ENCODE measurements at places on chromosomes 3 and 15.

- ATAC-seq = no peak
These were observed 10.4 kb upstream of the CLPX start for GRCh38 chr15:65195548-65195923.

DNA sequence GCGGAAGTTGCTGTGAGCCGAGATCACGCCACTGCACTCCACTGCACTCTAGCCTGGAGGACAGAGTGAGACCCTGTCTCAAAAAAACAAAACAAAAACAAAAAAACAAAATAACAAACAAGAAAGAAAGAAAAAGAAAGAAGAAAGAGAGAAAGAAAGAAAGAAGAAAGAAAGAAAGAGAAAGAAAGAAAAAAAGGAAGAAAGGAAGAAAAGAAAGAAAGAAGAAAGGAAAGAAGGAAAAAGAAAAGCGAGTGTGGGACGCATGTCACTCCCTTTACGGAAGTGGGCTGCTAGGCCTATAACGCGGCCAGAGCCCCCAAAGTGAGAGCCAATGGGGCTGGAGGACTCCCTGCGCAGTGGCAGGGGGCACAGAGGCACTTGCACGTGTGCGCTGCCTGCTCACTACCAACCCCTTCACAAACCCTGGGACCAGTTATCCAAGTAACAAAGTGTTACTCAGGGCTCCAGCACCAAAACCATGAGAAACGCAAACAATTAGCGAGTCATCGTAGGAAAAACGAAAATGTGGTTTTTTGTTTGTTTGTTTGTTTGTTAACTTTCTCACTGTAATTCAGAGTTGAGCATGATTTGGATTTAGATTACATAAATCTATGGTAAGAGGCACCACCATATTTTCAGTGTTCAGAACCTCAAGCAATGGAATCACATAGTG, 40.8 kb upstream of the ATP1B3 start:
- ATAC-seq = no peak

GRCh38 chr15:80323285-80323684, 71.3 kb upstream of the CTXND1 start:
- no peak for ATAC-seq

- ATAC-seq = peak; percentile 34
These were observed 50.5 kb upstream of the ARHGEF3 start for GRCh38 chr3:56851966-56852884.

GRCh38 chr3:124268355-124268754, 276.4 kb upstream of the ROPN1 start:
- ATAC-seq = no peak

DNA sequence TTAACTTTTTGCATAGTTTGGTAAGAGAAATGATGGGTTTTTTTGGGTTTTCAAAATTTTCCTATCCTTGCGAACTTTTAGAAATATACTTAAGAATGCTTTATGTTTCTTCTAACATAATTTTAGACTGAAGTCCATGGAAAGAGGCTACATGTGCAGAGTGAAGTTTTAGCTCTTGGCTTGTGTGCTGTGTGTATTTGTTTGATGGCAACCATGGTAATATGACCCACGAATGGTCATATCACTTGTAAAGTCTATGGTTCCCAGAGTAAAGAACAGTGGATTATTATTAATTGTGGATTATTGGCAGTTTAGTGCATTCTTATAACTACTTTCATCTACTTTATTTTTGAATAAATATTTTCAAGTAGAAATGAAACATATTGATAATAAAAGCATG, 124.0 kb upstream of the GOLGA6L4 start:
- no peak for ATAC-seq

GRCh38 chr3:112000367-112000771, 1.6 kb downstream of the TAGLN3 start:
- no peak for ATAC-seq

DNA sequence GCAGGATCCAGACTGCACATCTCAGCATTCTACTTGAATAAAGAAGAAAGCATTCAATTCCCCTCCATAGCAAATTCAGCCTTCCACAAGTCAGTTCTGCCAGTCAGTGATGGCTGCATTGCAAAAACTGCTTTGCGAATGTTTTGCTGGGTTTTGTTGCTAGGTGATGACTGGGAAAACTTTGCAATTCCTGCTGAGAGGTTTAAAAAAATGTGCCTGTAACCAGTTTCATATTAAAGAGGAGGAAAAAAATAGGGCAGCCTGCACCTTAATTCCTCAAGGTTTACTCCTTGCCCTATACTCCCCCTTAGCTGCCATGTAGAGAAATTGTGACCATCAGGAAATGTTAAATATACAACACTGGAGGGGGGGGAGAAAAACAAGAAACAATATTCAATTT, 225.6 kb upstream of the ATP11B start:
- no peak for ATAC-seq

DNA sequence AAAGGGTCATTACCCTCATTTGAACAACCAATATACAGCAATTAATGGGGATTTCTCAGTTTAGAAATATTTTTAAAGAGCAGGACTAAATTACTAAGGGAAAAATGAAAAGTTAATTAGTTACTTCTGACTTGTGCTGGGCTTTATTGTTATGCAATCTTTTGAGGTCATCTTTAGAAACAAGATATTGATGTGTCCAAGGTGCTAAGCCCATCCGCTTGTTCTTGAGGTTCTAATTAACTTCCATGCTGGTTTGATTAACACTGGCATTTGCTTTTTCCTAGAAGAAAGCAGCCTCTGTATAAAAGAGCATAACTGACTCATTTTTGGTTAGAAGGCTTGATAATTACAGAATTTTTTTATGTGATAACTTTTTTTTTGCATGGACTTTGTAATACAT, 256.5 kb upstream of the AGTR1 start:
- ATAC-seq = no peak

GRCh38 chr15:55770261-55770660, 27.3 kb upstream of the PRTG start:
- ATAC-seq = no peak

- ATAC-seq = no peak
These were observed 31.3 kb upstream of the EBLN2 start for GRCh38 chr3:73030073-73030597.

GRCh38 chr3:13598926-13599886, 50.3 kb downstream of the FBLN2 start:
- no peak for ATAC-seq

DNA sequence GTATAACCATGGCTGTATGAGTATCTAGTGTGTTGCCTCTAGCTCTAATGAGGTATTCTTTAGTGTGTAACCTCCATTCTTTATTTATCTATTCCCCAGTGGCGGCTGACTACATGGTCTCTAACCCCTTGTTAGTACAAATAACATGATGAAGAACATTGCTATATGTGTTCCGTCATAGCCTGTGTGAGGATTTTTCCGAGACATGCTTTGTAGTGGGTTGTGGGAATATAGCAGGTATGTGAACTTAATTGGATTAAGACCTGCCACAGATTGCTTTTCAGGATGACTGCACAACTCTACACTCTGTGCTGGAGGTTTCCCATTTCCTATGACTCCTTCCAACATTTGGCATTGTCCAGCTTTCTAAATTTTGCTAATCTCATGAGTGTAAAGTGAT, 563.4 kb downstream of the ROBO1 start:
- ATAC-seq = no peak

GRCh38 chr3:58293516-58293915, 12.5 kb upstream of the RPP14 start:
- ATAC-seq = no peak

- no peak for ATAC-seq
These were observed 779.1 kb upstream of the SEMA6D start for GRCh38 chr15:46938169-46938568.

DNA sequence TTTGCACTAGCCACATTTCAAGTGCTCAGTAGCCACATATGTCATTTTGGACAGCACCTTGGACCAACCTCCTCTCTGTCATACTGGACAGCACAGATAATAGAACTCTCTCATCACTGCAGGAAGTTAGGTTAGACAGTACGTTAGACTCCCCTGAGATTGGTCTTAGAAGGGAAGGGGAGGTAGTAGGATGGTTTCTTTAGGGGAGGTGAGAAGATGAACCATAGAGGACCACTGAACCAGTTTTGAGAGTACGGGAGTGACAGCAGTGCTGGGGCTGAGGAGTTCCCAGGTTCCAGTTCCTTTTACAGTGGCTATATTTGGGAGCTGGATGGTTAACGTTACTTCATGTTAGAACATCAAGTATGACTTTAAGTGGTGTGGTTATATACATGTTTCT, 7.8 kb downstream of the LRCH3 start:
- ATAC-seq = no peak

DNA sequence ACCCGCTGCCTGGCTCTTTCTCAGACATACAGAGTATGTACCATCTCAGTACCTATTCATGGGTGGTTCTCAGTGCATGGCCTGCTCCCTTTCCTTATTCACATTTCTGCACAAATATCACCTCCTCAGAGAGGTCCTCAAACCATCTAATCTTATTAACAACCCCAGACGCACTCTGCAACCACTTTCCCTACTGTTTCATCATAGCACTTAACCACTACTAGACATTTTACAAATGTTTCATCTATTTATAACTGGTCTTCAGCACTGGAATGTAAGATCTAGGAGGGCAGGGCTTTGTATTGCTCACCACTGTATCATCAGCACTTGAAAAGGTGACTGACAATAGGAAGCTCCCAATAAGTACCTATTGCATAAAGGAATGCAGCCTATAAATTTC, 45.1 kb downstream of the TNIK start:
- ATAC-seq = no peak
